ENCODE measurements at places on chromosomes 4 and X.

- no peak for DNase-seq
These were observed 41.4 kb upstream of the CHRDL1 start for GRCh38 chrX:110836982-110837381.

DNA sequence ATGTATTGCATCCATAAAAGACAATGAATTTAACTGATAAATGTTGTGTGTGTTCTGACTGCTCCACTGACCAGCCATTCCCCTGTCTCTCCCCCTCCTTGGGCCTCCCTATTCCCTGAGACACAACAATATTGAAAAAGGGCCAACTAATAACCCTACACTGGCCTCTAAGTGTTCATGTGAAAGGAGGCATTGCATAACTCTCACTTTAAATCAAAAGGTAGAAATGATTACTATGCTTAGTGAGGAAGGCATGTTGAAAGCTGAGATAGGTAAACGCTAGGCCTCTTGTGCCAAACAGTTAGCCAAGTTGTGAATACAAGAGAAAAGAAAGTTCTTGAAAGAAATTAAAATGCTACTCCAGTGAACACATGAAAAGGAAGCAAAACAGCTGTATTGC is 152.7 kb downstream of the POU4F2 start:
- no peak for DNase-seq

DNA sequence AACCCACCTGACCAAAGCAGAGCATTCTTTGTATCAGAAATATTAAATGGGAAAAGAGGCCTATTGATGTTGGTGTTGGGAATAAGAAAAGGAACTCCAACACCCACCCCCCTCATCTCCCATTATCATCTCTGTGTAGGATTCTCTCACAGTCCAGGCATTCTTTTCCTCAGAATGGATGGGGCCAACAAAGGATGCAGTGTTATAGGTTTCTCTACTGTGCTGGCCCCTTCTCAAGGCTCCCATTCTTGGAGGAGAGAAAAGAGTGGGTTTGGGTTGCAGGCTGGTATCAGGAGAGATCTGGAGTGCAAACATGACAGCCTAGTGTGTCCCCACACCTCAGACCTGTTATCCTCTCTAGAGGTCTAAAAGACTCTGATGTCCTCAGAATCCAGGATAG is 59.6 kb downstream of the UGT8 start:
- no peak for DNase-seq

- DNase-seq, result no peak
These were observed 112.7 kb upstream of the DUSP21 start for GRCh38 chrX:44731160-44731559.

DNA sequence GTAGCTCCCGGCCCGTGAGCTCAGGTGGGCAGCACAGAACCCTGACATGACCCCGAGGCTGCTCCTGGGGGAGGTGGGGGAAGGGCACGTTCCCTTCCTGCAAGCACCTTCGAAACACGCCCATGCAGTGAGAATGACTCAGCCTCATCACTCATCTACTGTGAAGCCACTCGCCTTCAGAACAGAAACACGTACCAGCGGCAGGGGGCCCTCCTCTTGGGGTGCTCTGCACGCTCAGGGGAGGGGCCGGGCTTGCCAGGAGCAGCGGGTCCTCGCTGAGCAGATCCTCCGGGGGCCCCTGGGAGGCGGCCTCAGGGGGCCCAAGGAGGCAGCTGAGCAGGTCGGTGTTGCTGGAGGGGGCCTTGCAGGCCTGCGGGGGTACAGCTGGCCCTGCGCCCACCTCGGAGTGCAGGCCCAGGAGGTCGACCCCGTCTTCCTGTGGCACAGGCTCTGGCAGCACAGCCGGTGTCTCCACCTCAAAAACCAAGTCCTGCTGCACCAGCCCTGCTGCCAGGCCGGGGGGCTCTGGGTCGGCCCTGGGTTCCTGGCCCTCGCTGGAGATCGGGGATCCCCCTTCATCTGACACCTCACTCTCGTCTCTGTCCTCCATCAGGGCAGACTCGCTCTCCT is 40.9 kb upstream of the CPLX1 start:
- no peak for DNase-seq

- DNase-seq, result no peak
These were observed 73.4 kb upstream of the STOX2 start for GRCh38 chr4:183831683-183832082.

DNA sequence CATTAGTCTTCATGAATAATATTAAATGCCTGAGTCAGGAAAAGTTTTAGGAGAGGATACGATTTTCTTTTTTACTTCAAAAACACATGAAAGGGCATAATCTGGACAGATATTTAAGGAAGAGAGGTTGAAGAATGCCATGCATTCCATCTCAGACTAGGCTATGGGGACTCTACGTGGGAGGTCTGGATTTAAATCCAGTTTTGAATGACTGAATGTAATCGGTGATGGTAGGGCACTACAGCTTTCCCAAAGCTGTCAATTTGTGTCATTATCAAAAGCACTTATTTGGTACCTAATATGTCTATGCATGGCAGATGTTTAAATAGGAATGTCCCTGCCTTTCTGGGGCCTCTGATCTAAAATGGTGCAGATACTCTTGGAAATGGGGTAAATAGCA is 59.3 kb upstream of the RPL34 start:
- DNase-seq, result no peak

Data from kidney (tissue), 22 donors.